Activated CD8-positive, alpha-beta memory T cell treated with anti-CD3 and anti-CD28 coated beads for 48 hours (primary cell): ENCODE measurements at places on chromosomes 5 and 9.
A peak's percentile ranks its signal among the peaks of the same experiment; 100 is the strongest.

DNA sequence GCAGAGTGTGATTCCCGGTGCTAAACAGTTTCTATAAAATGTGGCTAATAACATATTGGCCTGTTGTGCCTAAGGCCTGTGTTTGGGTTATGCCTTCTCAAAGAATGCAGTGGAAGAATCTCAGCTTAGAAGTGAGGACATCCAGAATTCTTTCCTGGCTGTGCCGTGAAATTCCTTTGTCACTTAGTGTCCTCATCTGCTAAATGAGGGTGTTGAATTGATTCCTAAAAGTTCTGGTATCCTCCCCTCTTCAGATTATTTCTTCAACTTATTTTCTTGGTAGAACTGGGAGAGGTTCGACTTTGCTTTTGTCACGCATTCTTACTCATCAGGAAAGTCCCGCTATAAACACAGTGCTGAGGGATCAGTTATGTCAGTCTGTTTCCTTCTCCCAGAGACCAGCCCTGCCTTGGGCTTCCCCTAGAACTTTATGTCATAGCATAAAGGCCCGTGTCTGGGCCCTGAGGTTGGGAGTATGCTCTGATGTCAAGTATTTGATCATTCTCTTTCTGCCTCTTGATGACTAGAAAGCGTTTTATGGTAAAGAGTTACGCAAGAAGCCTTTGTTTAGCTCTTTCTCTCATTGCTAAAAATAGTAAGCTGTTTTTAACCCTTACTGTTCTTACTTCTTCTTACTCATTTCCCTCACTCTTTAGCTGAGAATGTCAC, 29.5 kb downstream of the MTAP start:
- no peak for DNase-seq

GRCh38 chr5:106167766-106168165, 1503.0 kb downstream of the EFNA5 start:
- DNase-seq = no peak

GRCh38 chr5:107231191-107231590, 439.5 kb downstream of the EFNA5 start:
- no peak for DNase-seq

GRCh38 chr9:97598461-97599288, 34.5 kb downstream of the TSTD2 start:
- DNase-seq = peak; percentile 32

DNA sequence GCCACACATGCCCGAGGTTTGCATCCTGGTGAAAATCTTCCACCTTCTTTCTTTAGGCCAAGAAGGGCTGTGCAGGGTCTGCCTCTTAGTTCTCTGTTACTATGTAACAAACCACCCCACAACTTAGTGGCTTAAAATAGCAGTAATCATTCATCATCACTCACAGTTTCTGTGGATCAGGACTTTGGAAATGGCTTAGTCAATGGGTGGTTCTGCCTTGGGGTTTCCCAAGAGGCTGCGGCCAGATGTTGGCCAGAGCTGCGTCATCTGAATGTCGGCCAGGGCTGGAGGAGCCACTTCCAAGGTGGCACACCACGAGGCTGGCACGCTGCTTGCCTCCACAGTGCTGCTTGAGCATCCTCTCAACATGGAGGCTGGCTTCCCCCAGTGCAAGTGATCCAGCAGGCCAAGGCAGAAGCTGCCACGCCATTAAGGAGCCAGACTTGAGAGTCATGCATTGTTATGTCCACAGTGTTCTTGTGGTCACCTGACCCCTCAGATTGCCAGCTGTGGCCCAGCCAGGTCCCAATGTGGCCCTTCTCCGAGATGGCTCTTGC, 135.2 kb downstream of the RXRA start:
- DNase-seq = no peak

- DNase-seq = no peak
These were observed 723 bp downstream of the PPP1R26 start for GRCh38 chr9:135480071-135480939.

- DNase-seq = no peak
These were observed 973 bp downstream of the PLPPR1 start for GRCh38 chr9:101029315-101030085.

- DNase-seq = no peak
These were observed 10.7 kb downstream of the NFIL3 start for GRCh38 chr9:91412941-91413340.

- DNase-seq = no peak
These were observed 169.0 kb upstream of the NREP start for GRCh38 chr5:111926026-111926425.

DNA sequence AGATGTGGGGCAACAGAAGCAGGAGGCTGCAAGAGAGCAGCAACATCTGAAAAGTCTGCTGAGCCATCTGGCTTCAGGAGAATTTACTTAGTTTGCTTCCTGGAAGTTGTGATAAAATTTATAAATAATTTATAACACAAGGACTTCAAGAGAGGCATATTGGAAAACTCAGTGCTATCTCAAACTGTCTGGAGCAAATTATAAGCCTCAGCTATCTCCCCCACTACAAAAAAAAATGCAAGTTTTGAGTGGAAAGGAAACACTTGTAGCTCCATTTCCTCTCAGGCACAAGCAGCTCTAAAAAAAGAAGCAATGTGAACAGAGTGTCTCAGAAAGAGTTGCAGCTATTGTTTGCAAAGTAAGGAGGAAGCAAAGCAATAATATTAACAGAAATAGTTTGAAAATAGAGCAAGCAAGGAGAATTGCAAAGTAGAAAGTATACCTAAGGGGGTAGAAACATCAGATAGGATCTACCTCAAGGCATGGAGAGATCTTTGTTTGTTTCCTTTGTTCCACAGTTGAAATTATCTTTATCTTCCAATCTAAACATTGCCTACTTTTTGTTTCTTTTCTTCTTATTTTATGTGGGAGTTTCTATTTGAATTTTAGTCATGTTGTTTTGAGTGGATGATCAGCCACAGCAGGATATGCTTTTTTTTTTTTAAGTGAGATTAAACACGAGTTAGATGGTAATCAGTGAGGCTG, 55.9 kb upstream of the IL6ST start:
- DNase-seq = no peak

DNA sequence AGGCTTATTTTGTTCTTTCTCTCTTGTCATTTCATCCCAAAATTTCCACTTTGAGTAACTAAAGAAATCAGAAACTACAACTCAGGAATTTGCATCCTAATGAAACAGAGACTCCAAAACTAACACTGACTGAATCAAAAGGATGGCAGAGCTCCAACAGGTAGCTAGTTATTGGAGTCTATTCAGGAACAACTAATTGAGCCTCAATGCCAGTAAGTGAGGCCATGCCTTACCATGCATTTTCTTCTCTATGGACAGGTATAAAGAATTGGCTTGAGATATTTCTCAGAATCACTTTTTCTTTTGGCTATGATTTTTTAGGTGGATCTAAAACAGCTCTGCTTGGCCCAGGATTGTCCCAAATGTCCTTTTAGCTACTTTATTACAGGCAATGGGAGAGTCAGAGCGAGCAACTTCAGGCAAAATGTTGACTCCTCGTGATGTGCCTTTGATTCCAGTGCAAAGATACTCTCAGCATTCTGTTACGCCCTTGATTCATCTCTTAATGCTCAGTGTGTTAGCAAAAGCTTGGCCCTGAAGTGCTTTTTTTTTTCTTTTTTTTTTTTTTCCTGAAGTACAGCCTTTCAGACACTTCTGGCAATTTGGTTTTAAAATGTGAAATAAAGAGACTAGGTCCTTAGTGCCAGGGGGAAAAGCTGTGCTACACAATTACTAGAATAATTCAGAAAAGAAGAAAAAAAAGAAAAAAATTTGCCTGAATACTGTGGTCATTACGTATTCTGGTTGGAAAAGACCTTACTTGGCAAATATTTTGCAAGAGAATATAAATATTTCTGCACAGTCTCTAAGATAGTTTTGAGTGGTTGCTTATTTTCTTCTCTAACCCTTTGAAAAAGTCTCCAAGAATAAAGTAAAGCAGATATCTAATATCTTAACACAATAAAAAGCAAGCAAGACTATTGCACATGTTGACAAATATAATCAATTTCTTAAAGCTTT, 423.7 kb downstream of the ANXA1 start:
- DNase-seq = no peak

- DNase-seq = no peak
These were observed 43.5 kb upstream of the ANKDD1B start for GRCh38 chr5:75567710-75568109.

- DNase-seq = no peak
These were observed 17.6 kb downstream of the DMXL1 start for GRCh38 chr5:119088438-119088837.

GRCh38 chr9:86402591-86402990, 48.4 kb upstream of the TUT7 start:
- no peak for DNase-seq

DNA sequence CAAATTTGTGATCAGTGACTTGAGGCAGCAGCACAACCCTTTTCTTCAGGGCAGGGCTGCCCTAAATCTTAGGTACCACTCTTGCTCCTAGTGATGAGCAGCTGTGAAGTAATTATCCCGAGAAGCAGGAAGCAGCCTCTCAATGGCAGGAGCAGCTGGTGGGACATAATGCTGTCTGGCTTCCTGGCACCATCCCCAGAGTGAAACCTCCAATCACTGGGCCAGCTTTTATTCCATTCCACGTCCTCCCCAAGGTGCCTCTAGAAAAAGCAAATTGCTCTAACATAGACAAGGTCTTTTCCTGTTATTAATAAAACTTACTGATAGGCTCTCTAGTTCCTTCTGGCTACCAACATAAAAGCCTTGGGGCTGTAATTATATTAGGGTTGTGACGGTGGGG, 154.0 kb downstream of the FRMD3 start:
- DNase-seq = no peak

DNA sequence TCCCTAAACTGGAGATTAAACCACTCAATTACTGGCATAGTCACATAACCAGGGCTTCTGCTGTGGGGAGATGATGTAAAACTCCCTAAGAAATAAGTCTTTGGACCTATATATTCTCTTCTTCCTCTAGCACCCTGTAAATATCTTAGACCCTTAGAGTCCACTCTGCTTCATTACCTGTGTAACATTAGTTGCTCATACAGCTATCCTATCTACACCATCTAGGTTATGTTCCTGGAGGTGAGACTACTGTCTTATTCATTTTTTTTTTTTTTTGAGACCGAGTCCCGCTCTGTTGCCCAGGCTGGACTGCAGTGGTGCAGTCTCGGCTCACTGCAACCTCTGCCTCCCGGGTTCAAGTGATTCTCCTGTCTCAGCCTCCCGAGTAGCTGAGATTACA, 9.6 kb upstream of the TICAM2 start:
- DNase-seq = no peak

DNA sequence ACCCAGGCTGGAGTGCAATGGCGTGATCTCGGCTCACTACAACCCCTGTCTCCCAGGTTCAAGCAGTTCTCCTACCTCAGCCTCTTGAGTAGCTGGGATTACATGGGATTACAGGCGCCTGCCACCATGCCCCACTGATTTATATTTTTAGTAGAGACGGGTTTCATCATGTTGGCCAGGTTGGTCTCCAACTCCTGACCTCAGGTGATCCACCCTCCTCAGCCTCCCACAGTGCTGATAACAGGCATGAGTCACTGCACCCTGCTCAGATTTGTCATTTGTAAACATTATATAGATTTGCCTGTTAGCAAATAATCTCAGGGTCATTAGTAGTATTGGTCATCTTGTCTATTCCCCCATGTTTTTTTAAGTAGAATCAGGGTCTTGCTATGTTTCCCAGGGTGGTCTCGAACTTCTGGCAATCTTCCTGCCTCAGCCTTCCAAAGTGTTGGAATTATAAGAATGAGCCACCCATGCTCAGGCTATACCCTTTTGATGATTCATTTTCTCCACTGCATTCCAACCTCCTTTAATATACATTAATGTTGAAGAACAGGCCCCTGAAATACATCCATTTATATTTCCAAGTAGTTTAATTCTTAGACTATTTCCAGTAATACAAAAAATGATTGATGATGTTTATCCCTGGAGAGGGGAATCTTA, 17.3 kb downstream of the CENPH start:
- DNase-seq = no peak

DNA sequence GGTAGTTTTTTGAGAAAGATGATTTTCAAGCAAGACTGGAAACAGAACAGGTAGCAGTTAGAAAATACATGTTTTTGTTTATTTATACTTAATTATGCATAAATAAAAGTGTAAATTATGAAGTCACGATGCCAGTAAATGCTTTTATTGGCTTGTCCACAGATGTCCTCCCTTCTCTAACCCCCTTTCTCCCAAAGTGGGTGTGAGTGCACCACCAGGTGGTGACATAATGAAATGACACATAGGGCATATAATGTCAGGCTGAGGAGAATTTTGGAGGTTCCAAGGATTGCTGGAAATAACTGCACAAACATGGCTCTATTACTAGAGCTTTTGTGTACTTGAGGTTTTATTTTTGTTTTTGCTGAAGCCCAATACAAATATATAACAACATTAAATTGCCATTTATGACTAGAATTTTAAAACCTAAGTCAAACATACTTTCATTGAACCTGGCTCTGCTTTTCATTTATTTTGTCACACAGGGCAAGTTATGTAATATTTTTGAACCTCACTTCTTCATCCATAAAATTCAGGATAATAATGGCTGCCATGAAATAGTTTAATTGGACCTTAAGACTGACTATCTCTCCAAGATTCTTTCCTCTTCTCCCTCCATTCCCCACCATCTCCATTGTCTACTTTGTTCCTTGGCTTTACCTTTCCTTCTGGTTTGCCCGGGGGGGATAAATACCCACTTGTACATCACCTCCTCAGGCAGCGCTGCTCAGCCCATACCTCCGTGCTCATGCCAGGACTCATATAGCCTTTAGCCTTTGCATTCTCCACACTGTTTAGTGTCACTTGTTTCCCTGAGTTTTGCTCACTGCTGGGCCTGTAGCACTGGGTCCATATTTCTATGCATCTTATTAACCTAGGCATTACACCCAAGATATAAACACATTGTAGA, 168.8 kb downstream of the PDE4D start:
- no peak for DNase-seq

DNA sequence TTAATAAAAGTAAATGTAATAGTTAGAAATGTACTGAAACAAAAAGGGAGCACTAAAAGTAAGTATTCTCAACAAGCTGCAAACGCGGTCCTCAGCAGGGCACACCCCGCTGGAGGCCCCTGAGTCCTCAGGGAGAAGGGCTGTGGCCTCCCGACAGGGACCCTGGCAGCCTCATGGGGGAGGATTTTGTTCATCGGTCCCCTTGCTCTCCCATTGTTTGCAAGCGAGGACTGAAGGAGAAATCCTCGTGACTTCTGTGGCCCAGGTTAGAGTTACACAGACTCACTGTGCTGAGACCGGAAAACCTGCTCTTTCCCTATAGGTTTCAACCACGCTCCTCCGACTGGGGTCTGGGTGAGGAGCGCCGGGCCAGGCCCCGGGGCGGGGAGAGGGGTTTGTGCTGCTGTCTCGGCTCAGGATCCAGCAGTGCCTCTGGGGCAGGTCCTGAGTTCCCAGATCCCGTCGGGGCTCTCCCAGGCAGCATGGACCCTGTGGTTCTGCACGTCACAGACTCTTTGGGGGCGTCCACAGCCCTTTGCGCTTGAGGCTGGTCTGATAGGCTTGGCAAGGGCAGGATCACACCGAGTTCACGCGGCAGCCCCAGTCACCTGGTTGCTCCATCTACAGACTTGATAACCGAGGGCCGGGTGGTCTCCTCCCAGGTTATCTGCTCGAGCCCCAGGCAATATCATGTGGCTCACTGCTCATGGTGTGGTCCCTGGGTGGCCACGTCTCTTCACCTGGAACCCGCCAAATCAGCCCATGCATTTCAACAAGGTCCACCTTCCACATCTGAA, 38.8 kb downstream of the MRPL36 start:
- DNase-seq = no peak

- DNase-seq = no peak
These were observed 1106.6 kb upstream of the CDH18 start for GRCh38 chr5:21094619-21095018.

GRCh38 chr5:36883894-36884462, 7.4 kb downstream of the NIPBL start:
- no peak for DNase-seq
